Stimulated activated memory B cell treated with anti-CD40 and anti-IgM and Interleukin-4, amounts not matched to agents 10 μg/mL and 1 μg/mL and 100 μg/mL, for 72 hours (primary cell): ENCODE measurements at places on chromosomes 7 and 10.

DNA sequence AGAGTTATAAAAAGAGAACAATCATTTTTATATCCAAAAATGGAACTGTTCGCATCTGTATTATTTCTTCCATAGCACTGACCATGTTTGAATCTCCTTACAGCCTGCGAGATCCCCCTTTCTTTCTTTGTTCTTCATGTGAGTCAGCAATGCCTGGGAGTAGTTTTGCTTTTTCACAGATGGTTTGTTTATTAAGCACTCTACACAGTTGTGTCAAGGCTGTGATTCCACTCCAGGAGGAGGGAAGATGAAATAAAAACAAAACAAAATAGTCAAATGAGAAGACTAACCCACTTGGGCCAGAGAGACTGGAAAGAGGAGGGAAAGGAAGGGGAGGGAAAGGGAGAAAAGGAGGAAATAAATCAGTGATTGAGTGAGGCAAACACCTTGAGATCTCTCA lies 7.8 kb downstream of the LIPF start:
- ATAC-seq: no peak

GRCh38 chr7:137839903-137840779 lies 6.6 kb downstream of the DGKI start:
- no peak for ATAC-seq

- ATAC-seq: no peak
These were observed 85.3 kb upstream of the UNC5B start for GRCh38 chr10:71127104-71127503.

GRCh38 chr7:122525355-122525754 lies 173.6 kb downstream of the RNF133 start:
- peak; percentile 8 for ATAC-seq

DNA sequence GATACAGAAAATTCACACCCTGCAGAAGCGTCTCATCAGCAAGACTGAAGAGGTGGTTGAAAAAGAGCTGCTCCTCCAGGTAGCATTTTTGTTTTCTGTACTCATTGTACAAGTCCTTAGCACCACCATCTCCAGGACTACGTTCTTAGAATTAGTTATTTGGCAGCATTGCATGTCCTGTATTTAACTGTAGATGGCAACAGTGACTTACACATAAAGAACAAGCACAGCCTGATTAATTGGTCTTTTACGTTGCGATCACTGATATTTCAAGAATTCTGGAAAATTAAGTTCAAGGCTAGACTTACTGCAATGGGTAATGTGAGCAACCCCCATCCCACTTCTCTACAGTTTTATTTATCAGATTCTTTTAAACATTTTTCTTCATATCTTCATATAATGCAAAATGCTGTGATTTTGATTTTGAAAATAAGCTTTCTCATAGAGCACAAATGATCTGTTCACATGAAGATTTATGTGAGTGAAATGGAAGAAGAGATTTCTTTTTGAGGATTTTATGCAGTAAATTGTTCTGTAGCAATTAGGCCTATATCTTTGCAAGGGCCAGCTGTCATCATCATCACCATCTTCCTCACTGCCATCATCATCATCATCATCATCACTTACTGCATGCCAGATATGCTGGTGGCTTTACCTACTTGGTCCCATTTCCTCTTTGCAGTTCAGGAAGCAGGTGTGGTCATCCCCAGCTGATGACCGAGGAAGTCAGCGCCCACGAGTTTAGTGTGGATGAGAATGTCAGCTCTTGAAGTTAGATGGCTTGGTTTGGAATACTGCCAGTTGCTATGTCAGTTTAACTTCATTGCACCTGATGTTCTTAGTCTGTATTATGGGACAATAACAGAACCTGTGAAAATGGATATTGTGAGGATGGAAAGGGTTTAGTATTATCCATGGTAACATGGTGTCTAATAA lies 53.4 kb downstream of the CFAP58 start:
- no peak for ATAC-seq

- ATAC-seq: peak; percentile 95
These were observed 9.7 kb upstream of the ZFAND2A start for GRCh38 chr7:1169409-1170368.

- no peak for ATAC-seq
These were observed 168.3 kb downstream of the GLI3 start for GRCh38 chr7:42068554-42069280.

- no peak for ATAC-seq
These were observed 136.4 kb downstream of the CUBN start for GRCh38 chr10:16993186-16993585.

DNA sequence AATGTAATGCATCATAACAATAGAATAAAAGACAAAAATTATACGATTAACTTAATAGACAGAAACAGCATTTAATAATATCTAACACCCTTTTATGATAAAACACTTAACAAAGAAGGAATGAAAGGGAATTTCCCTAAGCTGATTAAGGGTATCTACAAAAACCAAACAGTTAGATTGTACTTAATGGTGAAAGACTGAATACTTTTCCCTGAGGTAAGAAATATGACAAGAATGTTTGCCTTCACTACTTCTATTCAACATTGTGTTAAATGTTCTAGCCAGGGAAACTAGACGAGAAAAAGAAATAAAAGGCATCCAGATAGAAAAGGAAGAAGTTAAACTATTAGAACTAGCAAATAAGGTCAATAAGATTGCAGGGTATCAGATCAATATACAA lies 276.9 kb downstream of the BAMBI start:
- ATAC-seq: no peak

- ATAC-seq: no peak
These were observed 36.3 kb downstream of the CCM2 start for GRCh38 chr7:45036317-45036716.

GRCh38 chr10:361203-362081 lies 226.2 kb downstream of the ZMYND11 start:
- ATAC-seq: no peak

GRCh38 chr10:127826154-127826725 lies 66.5 kb downstream of the CLRN3 start:
- no peak for ATAC-seq

- no peak for ATAC-seq
These were observed 78.7 kb downstream of the HYCC1 start for GRCh38 chr7:22935269-22935668.

DNA sequence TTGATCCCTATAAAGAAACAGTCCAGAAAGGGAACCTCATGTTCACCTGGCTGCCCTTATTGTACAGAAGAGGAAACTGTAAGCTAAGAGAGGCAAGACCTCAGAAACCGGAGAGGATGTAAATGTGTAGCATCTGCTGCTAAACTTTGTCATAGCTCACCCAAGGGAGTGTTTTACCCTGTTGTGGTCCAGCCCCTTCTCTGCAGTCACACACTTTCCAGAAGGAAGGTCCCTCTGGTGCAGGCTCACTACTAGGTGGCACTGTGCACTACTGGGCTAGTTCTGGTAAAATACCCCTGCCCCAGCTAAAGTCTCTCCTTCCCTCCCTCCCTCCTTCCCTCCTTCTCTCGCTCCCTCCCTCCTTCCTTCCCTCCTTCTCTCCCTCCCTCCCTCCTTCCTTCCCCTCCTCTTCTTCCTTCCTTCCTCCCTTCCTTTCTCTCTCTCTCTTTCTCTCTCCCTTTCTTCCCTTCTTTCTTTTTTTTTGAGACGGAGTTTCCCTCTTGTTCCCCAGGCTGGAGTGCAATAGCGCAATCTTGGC lies 42.5 kb upstream of the LCOR start:
- ATAC-seq: peak; percentile 99

DNA sequence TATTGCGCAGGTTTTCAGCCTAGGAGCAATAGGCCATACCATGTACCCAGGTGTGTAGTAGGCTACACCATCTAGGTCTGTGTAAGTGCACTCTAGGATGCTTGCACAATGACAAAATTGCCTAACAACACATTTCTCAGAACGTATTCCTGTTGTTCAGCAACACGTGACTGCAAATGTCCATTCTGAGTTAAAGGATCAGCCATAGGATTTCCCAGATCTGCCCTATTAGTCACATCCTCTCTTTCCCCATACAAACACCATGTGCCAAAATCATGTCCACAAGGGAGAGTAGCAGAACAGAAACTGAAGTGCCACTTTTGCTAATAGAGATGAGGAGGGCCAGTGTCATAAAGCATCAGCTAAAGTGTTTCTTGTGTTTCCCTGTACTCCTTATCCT lies 42.6 kb upstream of the AMPH start:
- no peak for ATAC-seq

GRCh38 chr7:45229156-45229920 lies 71.7 kb downstream of the RAMP3 start:
- no peak for ATAC-seq

- ATAC-seq: no peak
These were observed 235.1 kb downstream of the SEMA3E start for GRCh38 chr7:83413831-83414230.

- ATAC-seq: no peak
These were observed 330.4 kb downstream of the ARL4A start for GRCh38 chr7:13017881-13018280.

DNA sequence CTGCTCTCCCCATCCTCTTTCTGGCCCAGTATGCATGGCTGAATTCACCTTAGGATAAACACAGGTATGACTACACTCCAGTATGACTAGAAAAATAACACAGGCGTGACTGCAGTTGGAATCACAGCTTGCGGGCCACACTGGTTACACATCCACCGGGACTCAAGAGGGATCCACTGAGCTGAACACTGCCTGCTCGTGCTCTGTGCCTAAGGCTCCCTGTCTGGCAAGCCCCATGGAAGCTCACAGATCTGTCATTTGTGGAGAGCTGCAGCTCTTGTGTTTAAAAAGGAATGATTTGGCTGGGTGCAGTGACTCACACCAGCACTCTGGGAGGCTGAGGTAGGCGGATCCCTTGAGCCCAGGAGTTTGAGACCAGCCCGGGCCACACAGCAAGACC lies 26.8 kb downstream of the VOPP1 start:
- no peak for ATAC-seq

- ATAC-seq: no peak
These were observed 1.7 kb upstream of the TRIP6 start for GRCh38 chr7:100865372-100865911.

GRCh38 chr7:25707768-25708620 lies 444.0 kb upstream of the NFE2L3 start:
- ATAC-seq: no peak

DNA sequence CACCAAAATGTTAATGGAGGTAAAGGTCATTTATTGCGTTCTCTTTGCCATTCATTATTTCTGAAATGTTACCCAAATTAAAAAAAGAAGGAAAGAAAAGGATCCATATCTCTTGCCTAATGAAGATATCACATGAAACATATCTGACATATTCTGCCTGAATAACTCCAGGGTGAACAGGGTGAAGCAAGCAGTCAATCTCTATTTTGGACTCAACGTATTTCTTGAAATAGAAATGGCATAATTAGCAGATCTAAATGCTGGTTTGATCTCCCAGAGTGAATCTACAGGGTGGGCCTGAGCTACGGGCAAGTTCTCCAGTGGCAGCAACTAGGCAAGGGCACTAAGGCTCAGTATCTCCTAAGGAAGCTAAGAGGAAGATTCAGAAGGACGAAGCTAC lies 24.0 kb downstream of the MPP7 start:
- ATAC-seq: no peak

DNA sequence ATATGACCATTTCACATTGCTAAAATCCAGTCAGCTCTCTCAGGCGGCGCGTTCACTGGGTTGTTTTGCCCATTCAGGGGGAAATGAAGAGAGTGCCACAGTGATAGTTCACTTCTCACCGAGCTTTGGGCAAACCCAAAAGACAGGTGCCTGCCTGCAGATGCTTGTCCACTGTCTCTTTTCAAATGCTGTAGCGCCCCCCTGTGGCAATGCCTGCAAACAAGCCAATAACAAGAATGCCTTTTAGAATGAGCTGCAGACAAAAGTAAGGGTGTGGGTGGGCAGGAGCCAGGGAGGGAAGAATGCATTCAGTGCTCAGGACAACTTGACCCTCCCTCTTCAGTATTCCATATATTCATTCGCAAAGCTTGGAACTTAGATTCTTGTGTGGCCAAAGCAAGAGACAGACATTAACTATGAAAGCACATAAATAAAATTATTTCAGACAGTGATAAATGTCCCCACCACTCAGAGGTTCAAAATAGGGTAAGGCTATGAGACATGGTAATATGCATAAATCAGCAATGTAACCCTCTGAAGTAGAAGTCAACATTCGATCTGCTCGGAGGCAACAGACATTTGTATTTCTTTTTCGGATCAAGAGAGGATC lies 86.9 kb downstream of the JAZF1 start:
- no peak for ATAC-seq

DNA sequence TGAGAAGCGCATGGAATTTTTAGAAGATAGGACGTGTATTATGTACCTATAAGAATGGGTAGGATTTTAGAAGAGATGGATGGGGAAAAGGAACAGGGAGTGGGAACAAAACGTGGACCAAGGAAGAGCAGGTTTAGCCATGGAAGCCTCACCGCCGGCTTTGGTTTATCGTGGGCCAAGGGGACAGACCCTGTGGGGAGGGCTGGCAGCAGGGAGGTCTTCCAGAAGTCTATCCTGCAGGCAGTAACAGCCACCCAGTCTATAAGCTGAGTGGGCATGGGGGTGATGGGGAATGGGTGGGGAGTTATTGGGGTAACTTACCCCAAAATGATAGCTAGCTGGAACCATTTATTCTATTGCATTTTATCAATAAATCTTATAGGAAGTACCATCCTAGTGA lies 44.9 kb downstream of the IKZF1 start:
- ATAC-seq: no peak

DNA sequence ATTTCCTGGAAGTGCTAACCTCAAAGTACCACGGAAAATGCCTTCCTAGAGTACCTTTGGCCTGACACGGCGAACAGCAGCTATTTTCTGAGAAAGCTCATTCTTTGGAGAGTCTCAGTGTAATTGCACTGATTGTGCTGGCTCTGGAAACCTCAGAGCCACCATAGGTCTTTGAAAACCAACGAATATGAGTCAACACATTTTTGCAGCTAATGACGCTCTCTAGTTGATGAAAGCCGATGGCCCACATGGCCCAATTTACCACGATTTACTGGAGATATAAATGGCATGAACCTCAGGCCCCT lies 187.1 kb downstream of the ADARB2 start:
- ATAC-seq: no peak

DNA sequence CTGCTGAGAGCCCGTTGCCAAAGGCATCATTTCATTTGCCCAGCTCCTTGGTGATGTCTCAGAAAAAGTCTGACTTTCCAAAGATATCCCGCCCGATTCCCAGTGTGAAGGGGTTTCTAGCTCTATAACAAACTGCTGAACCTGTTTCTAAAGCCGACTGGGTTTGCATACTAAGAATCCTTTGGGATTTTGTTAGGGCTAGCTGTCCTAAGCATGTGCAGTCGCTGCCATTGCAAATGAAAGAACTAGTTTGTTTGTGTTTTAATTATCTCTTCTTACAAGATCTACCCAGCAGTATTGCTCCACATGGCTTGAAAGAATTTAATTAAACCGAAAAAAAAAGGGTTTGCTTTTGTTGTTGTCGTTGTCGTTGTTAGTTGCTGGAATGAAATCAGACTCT lies 476.6 kb downstream of the GATA3 start:
- ATAC-seq: no peak

DNA sequence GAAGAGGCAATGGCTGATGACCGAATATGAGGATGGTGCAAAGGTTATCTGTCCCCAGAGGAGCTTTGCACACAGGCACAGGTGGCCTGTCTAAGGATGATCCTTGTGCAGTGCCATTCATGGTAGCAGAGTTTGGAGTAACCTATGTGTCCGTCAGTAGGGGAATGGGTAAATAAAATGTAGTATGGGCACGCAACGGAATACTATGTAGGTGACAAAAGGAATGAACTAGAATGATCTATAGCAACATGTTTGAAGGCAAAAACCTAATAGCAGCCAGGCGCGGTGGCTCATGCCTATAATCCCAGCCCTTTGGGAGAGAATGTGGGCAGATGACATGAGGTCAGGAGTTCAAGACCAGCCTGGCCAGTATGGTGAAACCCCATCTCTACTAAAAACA lies 41.6 kb upstream of the ECHDC3 start:
- ATAC-seq: no peak
